ENCODE measurements at places on chromosomes 7 and 10.

DNA sequence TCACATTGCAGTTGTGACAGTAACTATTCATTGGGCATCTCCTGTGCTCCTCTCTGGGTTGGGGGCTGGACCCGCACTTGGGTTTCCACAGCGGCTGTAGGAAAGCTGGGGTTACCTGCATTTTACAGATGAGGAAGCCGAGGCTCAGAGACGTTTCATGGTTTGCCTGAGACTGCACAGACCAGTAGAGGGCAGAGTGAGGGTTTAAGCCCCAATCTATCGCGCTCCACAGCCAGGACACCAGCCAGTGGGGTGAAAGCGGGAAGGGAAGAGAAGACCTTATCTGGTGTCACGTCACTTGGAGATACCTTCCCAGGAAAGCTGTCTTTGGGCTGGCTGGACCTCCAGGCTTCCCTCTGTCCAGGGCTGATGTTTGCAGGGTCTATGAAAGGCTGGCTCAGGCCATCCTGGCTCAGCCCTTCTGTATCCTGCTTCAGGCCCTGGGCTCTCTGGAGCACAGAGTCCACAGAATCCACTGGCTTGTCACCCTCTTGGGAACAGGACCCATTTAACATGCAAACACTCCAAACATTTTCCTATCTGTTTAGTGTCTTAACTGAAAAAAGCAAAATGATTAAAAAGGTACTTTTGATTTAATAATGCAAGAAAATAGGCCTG is 167.7 kb downstream of the EMX2 start:
- DNase-seq: peak; percentile 9

DNA sequence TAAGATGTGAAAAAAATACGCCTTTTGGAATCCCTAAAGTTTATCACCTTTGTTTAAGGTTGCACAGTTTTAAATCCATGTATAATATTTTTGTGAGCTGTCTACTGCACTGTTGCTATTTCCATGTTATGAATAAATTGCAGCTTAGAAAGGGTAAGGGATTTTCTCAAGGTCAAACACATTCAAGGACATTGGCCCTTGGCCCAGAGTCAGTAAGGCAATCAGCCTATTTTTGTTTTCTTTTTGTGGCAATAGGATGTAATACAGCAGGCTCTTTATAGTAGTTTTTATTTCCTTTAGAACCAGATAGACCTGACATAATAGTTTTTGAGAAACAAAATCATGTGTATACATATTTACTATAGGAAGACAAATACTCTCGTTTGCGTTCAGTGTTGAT is 219.8 kb downstream of the ACTR3B start:
- DNase-seq: no peak

DNA sequence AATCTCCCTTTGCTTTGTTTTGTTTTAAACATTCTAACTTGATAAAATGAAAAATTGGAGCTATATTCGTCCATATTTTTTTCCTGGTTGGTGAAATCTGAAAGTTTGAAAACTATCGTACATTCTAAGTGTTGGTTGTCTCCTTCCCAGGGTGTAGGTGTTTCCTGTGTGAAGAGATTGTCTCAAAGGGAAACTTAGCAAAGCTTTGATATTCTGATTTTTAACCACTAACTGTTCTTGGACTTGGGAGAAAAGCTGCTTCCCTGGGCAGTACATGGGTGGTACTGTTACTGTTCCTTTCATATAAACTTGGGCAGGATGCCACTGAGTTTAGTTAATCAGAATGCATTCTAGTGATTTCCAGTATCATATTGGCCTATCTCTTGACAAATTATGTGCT is 253.5 kb upstream of the LRGUK start:
- DNase-seq: no peak

- DNase-seq: no peak
These were observed 9.2 kb downstream of the PWWP2B start for GRCh38 chr10:132406181-132406580.

- DNase-seq: peak; percentile 13
These were observed 1040.2 kb upstream of the SORCS1 start for GRCh38 chr10:108204528-108205305.

Measured in activated CD4-positive, alpha-beta T cell treated with anti-CD3 and anti-CD28 coated beads for 36 hours (primary cell).